NT2/D1 (cell line): ENCODE measurements at places on chromosomes 12 and 14.
A peak's percentile ranks its signal among the peaks of the same experiment; 100 is the strongest.

- DNase-seq: no peak
These were observed 47.6 kb downstream of the DCAF5 start for GRCh38 chr14:69105326-69105725.

GRCh38 chr12:28172434-28173030, 17.7 kb upstream of the CCDC91 start:
- peak; percentile 52 for DNase-seq

GRCh38 chr12:56948457-56948777, 9.0 kb downstream of the RDH16 start:
- no peak for DNase-seq

DNA sequence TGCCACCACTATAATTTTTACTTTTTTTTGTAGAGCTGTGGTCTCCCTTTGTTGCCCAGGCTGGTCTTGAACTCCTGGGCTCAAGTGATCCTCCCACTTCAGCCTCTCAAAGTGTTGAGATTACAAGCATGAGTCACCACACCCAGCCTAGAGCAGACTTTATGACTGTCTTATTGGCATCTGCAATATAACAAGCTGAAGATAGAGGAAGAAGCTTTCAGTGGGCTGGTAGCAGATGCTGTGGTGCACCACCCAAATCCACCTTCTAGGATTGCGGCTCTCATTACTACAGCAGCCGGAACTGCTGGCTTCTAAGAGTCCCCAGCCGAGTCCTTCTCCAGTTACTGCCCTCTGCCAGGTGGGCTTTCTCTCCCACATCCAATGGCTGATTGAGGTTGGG, 7.6 kb upstream of the STK38L start:
- DNase-seq: no peak

DNA sequence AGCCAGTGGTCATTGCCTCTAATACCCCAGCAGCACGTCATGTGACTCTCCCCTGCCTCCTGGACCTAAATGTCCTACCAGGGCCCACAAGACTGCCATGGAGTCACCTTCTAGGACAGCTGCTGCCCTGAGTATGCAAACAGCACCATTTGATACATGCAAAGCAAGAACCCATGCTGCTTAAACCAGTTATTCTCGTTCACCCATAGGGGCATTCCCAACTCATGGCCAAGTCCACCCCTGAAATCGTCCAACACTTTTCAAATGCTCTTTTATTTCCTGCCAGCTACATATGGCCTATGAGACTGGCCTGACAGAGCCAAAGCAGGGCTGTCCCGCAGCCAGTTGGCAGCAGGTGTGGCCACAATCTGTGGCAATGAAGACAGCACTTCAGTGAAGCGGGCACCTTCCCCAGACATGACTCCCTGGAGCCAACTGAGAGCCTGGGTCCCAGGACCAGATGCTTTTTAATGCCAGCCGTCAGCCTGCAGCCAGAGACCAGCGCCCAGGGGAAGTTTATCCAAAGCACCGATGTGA, 99.9 kb downstream of the BCAT1 start:
- DNase-seq: no peak

- no peak for DNase-seq
These were observed 323.5 kb downstream of the DAD1 start for GRCh38 chr14:22265319-22266141.

GRCh38 chr14:66434464-66434863, 51.7 kb upstream of the CCDC196 start:
- DNase-seq: no peak

DNA sequence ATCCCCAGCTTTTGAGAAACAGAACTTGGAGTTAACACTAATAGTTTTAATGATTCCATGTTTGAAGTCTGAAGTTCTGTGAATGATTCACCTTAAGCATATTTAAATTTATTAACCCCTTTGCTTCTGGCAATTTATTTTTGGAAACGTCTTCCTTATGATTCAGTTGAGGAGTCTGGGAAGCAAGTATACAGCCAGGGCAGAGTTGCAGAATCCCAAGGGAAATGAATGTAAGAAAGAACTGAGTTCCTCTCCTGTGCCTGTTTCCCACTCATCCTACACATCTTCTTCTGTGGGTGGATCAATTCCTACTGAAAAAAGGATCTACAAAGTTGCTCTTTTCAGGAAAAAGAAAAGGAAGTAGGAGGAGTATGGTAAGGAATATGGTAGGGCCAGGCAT, 108.2 kb upstream of the CCDC91 start:
- DNase-seq: no peak

GRCh38 chr14:95597784-95598211, 62.9 kb downstream of the GLRX5 start:
- DNase-seq: no peak

GRCh38 chr14:73468828-73469375, 10.6 kb upstream of the NUMB start:
- no peak for DNase-seq

- peak; percentile 51 for DNase-seq
These were observed 10.0 kb downstream of the TUBA1B start for GRCh38 chr12:49121047-49121696.

DNA sequence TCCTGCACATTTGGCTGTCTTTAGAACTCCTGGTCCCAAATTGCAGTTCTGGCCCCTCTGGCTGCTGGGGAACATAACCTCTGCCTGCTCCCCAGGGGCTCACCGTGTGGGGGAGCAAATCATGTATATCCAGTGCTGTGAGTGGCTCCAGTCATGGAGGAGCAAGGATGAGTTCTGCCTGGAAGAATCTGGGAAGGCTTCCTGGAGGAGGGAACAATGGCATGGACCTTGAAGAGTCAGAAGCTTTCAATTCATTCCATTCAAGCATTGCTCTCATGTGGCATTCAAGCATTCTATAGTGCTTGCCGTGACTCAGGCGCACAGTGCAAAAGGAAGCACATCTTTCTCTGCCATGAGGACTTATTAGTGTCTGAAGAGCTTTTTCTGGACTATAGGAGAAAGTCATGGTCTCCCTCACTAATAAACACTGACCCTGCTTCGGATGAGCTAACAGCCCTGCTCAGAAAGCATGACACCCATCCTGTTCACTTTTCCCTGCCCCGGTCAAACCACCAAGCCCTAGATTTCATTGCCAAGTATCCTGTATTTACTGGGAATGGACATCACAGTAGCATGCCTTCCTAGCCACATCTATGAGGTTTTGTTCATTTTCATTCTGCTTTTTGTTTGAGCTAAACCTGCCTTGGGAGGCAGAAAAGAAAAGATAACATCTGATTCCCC, 3.5 kb downstream of the IFI27 start:
- no peak for DNase-seq

- DNase-seq: no peak
These were observed 131.9 kb upstream of the CPM start for GRCh38 chr12:69064734-69065443.

DNA sequence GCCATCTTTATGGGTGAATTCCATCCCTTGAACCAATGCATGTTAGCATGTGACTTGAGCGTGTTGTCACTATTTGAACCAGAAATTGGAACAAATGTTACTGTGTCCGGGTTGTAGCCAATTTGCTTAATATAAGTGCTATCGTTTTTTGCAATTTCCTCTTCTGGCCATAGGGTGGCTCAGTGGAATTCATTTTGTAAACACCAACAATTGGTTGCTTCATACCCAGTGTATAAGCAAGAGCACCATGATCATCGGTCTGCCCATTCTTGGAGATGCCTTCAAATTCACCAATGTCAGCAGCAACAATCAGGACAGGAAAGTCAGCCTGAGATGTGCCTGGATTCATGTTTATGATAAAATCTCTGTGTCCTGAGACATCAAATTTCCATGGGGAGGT, 5.0 kb upstream of the NEDD1 start:
- no peak for DNase-seq

DNA sequence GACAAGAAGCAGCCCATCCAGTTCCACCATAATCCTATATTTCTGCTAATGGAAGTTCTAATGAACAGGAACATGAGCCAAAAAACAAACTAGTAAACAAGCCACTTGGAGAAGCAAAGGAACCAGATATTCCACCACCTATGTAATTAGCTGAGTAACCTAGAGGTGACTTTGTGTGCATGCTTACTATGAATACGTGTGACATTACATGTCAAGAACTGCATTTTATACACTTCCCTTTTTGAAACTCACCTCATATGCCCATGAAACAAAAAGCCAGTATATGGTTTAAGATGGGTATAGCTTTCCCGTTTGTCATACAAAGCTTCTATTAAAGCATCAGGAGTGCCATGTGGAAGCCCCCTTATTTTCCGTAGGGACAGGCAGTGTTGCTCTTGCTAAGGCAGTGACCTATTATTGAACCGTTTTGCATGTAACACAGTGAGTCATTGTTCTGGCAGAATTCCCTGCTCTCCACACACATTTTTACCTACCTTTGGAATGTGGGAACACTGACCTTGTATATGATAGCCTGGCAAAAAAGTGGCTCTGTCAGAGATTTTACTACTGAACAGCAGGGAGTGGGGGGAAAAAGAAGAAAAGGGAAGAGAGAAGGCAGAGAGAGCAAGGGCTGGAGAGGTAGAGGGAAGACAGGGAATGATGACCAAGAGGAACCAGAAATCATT, 34.8 kb upstream of the FRMD6 start:
- no peak for DNase-seq

DNA sequence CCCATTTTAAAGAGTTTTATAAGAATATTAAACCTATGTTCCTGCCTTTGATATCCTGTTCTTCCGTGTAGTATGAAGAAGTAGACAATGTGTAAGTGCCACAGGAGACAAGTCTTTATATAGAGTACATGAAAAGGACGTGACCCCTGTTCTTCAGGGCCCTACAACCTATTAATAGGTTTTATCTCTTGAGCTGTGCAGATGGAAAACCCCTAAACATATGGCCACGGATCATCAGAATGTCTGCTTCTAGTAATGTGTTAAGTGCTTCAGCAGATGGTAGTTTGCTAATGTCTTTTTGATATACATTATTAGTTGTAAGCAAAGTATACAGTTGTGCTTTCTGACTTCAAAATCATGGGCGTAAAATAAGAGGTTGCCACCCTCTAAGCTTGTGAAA, 228.5 kb downstream of the PTPRO start:
- DNase-seq: no peak

GRCh38 chr14:99441157-99441870, 39.3 kb downstream of the SETD3 start:
- no peak for DNase-seq

DNA sequence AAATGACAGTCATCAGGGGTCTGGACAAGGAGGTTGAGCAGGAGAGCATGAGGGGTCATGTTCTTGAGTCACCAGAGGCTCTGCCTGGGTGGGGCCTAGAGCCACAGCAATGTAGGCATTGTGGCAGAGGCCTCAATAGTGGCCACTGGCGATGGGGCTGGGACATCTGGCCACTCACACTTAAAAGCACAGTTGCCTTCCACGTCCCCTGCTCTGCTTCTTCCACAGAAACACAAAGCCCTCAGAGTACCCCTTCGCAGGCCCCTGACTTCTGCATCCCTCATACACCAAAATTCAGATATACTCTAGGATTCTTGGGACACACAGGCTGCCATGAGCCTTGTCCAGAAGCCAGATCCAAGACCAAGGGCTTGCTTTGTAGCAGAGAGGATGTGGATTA, 2.2 kb downstream of the SLC10A1 start:
- no peak for DNase-seq

GRCh38 chr14:94346841-94347240, 23.7 kb upstream of the SERPINA6 start:
- DNase-seq: no peak

- DNase-seq: no peak
These were observed 18.0 kb downstream of the PLEKHH1 start for GRCh38 chr14:67551123-67551522.

GRCh38 chr12:105256011-105256410, 20.0 kb upstream of the APPL2 start:
- DNase-seq: no peak

DNA sequence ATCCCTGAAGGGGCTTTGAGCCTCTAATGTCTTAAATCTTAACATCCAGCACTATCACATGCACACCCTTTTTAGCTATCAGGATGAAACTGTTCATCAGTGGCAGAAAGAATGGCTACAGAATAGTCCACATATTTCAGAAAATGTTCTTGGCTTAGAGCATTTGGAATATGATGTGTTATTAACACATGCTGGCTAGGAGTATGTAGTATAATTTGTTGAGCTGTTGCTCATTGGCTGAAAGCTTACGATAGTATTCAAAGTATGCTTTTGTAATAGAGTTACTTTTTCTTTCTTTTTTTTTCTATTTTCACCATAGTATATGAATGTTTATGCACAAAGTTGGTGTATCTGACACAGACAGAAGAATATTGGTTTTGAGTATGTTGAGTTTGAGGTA, 55.1 kb downstream of the MNAT1 start:
- no peak for DNase-seq

DNA sequence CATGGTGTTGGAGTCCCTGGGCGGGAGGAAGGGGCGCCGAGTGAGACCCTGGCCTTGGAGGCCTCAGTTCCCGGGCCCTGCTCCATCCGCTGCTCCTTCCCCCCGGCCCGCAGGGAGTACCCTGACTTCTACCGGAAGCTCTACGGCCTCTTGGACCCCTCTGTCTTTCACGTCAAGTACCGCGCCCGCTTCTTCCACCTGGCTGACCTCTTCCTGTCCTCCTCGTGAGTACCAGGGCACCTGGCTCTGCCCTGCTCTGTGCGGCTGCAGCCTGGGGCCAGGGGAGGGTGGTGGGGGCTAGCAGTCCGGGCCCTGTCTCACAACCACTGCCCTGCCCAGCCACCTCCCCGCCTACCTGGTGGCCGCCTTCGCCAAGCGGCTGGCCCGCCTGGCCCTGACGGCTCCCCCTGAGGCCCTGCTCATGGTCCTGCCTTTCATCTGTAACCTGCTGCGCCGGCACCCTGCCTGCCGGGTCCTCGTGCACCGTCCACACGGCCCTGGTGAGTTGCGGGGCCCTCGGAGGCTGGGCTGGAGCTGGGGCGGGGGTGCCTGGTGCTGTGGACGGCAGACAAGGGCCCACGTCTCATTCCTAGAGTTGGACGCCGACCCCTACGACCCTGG, 7.0 kb downstream of the NOC4L start:
- no peak for DNase-seq

GRCh38 chr12:50185970-50186663, 18.9 kb upstream of the CERS5 start:
- no peak for DNase-seq

DNA sequence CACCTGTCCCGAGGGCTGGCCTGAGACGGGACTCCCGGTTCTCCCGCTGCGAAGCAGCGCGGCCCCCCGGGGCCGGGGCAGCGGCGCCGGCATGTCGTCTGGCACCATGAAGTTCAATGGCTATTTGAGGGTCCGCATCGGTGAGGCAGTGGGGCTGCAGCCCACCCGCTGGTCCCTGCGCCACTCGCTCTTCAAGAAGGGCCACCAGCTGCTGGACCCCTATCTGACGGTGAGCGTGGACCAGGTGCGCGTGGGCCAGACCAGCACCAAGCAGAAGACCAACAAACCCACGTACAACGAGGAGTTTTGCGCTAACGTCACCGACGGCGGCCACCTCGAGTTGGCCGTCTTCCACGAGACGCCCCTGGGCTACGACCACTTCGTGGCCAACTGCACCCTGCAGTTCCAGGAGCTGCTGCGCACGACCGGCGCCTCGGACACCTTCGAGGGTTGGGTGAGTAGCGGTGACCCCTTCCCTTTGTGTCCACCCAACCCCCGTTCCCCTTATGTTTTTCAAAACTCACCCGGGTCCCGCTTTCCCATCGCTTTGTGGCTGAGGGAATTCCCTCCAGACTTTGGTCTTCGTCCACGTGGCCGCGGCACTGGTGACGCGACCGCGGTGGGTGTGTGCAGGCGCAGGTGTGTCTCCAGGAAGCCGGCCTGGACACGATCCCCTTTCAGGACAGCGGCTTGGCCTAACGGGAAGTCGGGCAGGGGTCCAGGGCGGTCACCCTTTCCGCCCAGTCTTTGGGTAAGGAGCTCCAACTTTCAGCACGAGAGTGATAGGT, 826 bp downstream of the PRKCH start:
- DNase-seq: no peak
